SHP77 (cell line): ENCODE measurements at places on chromosomes 16 and 17.

DNA sequence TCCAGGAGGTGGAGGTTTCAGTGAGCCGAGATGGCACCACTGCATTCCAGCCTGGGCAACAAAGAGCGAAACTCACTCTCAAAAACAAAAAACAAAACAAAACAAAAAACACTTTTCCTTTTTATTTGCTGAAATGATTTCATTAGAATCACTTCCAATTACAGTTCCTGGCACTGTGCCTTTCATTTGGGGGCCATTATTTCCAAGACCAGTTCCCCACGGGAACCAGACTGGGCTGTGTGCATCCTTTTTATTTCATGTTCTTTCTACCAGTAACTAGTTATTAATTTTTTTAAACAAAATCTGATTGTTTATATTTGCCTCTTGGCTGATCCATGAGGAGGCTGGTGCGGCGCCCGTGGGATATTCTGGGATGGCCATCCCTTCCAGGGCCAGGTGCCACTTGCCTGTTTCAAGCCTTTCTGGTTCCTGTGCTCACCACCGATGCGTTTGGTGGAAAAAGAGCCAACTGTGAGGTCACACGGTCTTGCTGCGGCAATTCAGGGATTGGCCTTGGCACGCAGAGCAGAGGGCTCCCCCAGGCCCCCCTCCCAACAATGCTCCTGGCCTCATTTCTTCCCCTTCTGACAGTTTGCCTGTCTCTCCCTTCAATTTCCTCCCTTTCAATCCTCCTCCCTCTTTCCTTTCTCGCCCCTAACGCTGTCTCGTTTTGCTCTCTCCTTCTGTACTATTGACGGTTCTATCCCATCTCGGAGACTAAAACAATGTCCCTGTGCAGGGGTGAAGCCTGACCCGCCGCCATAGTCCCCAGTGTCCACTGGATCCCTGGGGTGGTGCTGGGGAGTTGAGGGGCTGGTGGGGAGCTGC, 13.4 kb downstream of the UBALD1 start:
- DNase-seq: no peak

DNA sequence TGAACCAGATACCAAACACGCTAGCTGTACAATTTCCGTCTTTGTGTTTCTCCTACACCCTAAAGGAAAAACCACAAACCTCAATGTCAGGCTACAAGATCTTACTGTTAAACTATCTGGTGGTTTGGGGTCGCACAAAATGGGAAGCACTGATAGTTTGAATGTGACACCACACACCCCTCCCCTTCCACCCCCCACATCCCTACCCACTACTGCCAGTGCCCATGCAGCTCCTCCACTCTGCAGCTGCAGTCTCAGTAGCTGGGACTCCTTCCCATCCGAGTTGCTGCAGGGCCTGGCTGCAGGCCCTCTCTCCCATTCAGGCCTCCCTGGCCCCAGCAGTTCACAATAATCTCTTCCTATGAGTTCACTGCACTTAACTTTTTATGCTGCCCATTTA, 18.4 kb downstream of the TRAP1 start:
- DNase-seq: no peak

DNA sequence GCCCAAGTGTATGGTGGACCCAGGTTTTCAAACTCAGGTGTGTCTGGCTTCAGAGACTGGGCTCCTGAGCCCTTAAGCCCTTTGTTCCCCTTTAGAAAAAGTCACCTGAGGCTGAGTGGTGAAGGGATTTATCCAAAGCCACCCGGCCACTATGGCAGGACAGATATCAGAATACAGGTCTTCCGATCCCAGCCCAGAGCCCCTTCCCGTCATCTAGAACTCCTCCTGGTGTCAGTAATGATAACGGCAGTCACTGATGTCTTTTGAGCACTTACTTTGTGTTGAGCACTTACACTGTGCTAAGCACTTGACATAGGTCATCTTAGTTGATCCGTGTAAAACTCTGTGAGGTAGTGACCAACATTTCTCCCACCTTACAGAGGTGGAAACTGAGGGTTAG, 16.6 kb downstream of the NOD2 start:
- no peak for DNase-seq

GRCh38 chr17:1766382-1767135, 4.7 kb downstream of the SERPINF1 start:
- DNase-seq: no peak

DNA sequence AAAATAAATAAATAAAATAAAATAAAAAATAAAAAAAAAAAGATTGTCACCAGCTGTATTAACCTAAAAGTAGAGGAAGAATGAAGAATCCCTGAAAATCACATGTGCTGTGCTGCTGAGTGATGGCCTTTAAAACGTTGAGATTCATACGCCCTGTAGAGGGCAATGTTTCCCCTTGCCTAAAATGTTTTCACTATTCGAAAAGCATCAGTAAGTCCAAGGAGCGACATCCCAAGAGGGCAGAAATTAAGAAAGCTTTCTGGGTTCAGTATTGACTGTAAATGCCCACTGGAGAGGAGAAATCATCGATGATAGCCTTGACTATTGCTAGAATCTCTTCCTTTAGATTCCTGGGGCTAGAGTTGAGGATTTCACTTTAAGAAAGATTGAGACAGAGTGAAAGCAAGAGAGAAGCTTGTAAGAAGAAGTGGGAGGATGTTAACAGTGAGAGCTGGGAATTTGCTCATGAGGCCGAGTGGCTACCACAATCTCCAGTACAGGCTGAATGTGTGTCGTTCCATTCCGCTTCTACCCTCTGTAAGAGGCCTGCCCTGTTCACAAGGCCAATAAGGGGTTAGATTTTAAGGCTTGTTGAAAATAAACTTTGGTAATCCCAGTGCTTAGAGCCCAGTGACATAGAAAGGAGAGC, 170.8 kb upstream of the FAM20A start:
- peak; percentile 35 for DNase-seq

DNA sequence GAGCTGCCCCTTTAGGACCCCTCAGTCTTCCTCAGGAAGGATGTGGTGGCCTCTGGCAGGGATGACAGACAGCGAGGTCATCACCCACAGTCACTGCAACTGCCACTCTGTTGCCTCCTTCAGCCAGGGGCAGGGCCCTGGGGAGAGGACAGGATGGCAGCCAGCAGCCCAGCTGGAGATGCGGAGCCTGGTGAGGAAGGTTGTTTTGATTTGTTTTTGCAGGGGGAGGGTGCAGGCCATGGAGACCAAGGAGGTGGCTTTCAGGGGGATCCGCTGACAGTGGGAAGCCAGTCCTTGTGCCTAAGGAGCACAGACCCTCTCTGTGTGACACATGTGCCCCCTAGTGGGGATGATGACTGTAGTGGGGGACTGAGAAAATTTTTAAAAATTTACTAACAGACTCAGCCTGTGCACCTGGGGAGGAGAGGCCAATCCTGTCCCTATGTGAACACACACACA, 7.4 kb downstream of the PRCD start:
- peak; percentile 76 for DNase-seq
